GM12891 (cell line): ENCODE measurements at places on chromosomes 6 and 20.
A peak's percentile ranks its signal among the peaks of the same experiment; 100 is the strongest.

DNA sequence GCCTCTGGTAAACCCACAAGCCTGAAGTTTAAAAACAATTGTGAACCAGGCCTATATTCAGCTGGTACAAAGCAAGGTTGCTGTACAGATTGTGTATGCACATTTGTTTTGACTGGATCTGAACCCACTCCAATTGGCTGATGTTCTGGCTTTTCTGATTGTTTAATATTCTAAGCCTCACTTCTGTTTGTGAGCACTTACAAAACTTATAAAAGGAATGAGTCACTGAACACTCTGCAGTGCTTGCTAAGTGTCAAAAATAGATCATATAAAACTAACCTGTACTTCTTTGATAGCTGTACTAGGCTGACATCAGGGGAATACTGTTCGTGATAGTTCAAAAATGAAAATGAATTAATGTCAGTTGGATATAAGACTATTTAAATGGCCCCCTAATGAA, 12.1 kb downstream of the COL21A1 start:
- no peak for DNase-seq

DNA sequence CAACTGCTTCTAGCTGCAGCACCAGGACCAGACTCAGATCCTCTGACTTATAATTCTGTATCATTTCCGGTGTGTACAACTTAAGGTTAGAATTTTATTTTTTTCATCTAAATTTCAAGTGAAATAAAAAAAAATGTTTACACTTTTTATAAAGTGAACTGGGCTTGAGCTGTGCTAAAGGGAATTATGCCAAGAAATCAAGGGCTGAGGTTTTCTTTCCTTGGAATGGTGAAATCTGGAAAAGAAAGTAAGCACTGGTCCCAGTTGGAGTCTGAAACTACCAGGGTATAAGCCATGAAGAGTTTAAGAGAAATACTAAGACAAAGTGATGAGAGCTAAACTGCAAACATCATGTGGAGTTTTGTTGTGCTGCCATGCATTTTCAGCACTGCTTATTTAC, 21.7 kb upstream of the FYN start:
- DNase-seq = no peak

- no peak for DNase-seq
Measured at GRCh38 chr6:85460154-85460920, 10.5 kb downstream of the NT5E start.

DNA sequence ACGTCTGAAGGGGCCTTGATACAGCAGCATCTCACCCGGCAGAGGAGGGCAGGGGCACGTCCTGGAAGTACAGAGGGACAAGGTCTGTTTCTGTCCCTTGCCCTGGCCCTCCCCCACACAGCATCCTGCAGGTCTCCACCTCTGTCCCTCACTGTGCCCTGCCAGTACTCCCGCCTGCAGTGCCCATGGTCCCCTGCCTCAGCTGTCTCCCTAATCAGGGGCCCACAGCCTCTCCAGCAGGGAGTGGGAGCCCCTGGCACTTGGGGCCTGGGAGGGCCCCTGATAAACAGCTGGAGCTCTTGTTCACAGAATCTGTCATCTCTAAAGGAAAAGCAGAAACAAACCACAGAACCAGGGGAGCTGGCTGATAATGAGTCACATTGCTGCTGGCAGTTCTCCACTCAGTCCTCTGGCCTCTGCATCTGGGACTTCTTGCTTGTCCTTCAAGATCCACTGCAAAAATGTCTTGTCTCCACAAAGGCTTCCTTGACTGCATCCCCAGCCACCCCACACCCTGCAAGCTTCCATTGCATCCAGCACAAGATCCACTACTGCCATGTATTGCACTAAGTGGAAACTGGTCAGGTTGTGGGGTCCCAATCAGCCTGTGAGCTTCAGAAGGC, 33.2 kb upstream of the TAF8 start:
- peak; percentile 28 for DNase-seq

DNA sequence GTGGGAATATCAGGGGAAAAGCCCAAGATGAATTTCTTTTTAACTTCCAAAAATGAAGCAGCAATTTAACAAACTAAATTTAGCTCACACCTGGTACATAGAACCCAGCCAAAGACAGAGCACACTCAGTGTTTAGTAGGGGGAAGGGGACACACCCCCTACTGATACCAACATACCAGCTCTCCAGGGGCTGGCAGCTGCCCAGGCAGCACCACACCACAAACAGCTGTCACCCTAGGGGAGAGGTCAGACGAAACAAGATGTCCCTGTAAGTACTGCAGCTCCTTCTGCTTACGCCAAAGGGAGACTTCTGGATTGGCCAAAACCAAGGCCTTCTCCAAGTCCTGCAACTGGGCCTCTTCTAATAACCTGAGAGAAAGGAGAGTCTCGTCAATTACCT, 26.0 kb downstream of the MDN1 start:
- DNase-seq = no peak

GRCh38 chr20:17236766-17237165, 9.9 kb downstream of the PCSK2 start:
- no peak for DNase-seq

GRCh38 chr6:36947570-36948351, 6.8 kb upstream of the PI16 start:
- no peak for DNase-seq

DNA sequence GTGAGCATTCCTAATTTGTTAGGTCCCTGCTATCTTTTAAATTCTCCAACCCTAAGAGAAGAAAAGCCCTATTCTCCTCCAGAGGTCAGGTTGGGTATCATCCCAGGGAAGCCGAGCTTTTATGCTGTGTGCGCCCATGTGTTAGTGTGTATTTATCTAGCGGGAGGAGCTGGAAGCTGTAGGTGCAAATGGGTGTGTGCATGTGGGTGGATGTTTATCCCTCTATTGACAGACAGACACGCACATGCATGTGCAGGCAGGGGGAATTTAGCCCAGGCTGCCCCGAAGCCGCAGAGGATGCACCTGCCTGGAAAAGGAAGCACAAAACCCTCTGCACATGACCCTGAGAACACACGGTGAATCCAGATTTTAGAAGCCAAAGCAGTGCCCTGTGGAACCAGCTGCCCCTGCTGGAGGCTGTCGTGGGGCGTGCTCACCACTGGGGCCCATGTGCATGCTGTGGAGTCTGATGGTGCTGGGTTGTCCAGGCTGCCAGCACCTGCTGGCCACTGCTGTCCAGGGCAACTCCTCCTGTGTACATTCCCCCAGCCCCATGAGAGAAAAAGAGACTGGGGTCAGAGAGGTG, 397.5 kb downstream of the TAF4 start:
- DNase-seq = no peak

GRCh38 chr6:47064274-47064673, 22.1 kb upstream of the ADGRF1 start:
- no peak for DNase-seq

- DNase-seq = no peak
Measured at GRCh38 chr6:14707971-14708465, 537.9 kb upstream of the JARID2 start.

DNA sequence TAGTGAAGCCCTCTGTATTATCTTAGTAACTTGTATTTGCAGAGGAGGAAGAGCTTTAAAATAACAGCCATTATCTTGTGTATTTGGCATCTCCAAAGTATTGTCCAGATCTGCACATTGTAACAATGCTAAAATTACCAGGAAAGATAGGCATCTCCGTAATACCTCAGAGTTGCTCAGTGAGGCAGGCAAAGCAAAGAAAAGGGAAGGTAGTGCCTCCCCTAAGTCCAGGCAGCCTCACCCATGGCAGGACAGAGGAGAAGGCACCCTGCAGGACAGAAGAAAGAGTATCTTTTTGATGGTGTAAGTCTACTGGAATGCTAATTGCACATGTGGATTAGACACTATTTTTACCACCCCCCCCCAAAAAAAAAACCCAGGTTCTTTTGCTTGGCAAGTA, 13.6 kb upstream of the SSTR4 start:
- DNase-seq = no peak

DNA sequence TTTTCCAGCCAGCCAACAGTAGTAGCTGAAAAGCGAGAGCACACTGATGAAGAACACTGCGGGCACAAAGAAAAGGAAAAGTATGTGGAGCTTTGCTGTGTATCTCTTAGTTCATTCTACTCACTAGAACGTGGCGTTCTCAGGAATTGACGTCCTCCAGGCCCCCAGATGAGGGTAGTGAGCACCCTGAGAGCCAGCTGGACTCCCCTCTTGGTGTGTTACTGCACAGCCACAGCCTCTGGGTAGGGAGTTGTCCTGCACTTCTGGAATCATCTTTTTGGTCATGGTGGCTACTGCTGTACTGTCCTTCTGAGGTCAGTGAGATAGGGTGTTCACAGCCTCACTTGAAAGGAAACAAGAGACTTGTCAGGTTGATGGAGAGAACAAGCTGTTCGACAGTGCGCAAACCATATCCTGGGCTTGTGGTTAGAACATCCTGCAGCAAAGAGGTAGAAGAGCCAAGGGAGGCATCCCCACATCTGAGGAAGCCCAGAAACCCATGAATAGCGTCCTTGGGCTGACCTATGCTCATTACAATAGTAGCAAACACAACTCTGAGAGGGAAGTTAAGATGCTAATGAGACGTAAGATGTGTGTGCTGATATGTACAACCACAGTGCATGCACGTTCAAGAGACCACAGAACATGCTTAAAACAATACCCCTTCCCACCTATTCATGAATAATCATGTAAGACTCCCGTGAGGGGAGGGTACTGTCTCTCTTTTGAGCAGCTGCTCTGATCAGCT, 14.6 kb upstream of the HLA-F start:
- DNase-seq = no peak

GRCh38 chr6:125104425-125104824, 49.1 kb upstream of the TPD52L1 start:
- DNase-seq = no peak

GRCh38 chr6:19771753-19772336, 65.3 kb upstream of the ID4 start:
- DNase-seq = no peak

GRCh38 chr6:144140867-144141266, 9.4 kb upstream of the STX11 start:
- DNase-seq = no peak

DNA sequence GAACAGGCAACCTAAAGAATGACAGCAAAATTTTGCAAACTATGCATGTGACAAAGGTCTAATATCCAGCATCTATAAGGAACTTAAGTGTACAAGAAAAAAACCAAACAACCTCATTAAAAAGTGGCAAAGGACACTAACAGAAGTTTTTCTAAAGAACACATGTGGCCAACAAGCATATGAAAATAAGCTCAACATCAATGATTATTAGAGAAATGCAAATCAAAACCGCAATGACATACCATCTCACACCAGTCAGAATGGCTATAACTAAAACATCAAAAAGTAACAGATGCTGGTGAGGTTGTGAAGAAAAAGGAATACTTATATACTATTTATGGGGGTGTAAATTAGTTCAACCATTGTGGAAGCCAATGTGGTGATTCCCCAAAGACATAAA, 5.5 kb downstream of the RFPL4B start:
- DNase-seq = no peak

DNA sequence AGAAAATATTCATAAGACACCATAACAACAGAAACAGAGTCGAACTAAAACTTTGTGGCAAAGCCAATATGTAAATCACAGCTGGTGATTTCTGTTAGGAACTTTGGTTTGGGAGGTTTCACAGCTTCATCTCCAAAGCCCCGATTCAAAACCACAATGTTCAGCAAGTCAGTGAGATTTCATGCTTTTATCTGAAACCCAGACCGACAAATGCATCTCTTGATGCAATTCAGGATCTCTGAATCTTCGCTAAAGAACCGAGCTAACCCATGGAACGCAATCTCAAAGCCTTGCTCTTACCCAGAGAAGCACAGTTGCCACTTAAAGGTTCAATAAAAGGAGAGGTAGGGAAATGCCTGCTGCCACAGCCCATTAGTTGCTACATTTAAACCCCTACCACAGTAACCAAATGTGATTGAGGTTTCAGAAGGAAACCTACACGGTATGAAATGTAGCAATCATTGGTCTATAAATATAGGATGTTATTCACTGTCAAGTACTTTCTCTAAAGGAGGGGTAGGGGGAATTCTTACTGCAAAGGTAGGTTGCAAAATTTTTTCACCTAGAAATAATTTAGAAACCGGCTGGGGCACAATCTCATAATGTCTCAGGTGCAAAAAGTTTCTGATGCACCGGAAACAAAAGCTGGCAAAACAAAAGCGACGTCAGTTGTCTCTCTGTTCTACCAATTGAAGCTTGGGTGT, 381.0 kb upstream of the ARID1B start:
- peak; percentile 35 for DNase-seq

- no peak for DNase-seq
Measured at GRCh38 chr6:1608222-1609040, 1.3 kb upstream of the FOXC1 start.
